GM12878 (cell line): ENCODE measurements at places on chromosomes 12 and 14.

DNA sequence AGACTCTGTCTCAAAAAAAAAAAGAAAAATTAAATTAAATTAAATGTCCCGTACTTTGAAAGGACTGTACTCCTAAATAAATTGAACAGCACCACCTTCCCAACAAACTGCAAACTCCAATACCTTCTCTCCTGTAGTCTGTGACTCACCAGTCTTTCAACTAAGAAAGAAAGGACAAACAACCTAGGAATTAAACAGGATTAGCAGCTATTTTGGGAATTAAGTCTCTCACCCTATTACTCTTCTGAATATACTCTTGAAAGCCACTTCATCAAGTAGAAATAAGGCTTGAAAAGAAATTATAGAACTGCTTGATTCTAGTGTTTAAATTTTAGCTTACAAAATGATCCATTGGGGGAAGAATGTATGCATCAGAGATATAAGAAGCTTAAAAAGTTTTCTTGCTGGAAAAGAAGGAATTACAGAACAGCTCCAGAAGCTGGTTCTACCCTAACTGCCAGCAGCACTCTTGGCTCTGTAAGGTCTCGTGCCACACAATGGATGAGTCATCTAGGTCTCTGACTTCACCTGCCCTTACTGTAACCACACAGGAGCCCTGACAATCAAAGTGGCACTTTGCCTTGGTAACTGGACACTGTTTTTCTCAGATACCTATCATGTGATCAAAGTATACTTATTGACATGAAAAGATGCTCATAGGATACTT, 57.0 kb upstream of the CERS5 start:
- no peak for DNase-seq

DNA sequence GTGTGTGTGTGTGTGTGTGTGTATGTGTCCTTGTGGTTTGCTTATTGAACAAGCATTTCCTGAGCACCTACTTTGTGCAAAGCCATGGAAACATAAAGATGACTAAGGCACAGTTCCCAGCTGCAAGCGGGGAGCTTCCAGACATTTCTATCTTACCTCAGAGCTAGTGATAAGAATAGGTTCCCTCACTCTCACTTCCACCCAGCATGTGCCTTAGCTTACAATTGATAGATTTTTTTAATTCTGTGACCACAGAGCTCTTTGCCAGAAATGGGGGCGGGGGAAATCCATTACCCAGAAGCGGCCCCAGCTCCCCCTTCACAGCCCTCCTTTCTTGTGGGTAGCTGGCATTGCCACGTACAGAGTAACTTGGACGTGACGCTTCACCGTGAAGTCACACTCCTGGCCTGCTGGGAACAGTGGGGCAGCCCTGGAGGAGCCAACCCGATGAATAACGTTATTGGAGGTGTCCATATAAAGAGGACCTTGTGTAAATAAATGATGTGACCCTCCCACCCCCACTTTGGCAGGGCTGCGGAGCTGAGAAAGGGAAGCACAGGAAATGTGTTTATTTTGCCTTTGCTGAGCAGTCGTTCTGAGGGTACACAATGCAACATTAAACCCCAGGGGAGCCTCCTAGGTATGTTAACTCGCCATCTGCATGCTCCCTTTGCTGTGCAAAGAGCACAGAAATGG, 238.9 kb downstream of the CHST11 start:
- DNase-seq: peak; percentile 73

- DNase-seq: no peak
Observed at GRCh38 chr12:93916402-93916801, 232.0 kb upstream of the PLXNC1 start.

GRCh38 chr12:123934016-123934620, 38.5 kb downstream of the CCDC92 start:
- DNase-seq: no peak

- no peak for DNase-seq
Observed at GRCh38 chr12:23543767-23544166, 405.7 kb downstream of the SOX5 start.

DNA sequence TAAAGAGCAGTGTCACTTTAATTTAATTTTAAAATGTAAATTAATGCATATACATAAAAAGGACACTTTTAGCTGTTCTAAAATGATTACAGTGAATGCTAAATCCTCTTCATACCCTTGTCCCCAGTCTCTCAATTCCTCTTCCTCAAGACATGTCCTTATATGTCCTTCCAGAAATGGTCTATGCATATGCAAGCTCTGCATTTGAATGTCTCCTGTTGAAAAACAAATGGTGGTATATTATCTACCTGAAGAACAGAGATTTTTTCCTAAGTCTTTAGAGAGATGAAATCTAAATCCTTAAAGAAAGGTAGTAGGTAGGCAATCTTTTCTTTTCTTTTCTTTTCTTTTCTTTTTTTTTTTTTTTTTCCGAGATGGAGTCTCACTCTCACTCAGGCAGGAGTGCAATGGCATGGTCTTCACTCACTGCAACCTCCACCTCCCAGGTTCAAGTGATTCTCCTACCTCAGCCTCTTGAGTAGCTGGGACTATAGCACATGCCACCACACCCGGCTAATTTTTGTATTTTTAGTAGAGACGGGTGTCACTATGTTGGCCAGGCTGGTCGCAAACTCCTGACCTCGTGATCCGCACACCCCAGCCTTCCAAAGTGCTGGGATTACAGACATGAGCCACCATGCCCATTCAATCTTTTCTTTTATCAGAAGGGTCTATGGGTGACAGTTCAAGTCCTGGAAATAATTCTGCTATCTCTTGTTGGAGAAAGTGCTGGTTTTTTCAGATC, 180.5 kb downstream of the PRKCH start:
- no peak for DNase-seq

- no peak for DNase-seq
Observed at GRCh38 chr14:89794096-89794495, 160.4 kb downstream of the EFCAB11 start.

GRCh38 chr12:107704041-107704440, 18.4 kb downstream of the PWP1 start:
- DNase-seq: no peak

- DNase-seq: no peak
Observed at GRCh38 chr14:53692451-53692850, 264.2 kb downstream of the BMP4 start.

DNA sequence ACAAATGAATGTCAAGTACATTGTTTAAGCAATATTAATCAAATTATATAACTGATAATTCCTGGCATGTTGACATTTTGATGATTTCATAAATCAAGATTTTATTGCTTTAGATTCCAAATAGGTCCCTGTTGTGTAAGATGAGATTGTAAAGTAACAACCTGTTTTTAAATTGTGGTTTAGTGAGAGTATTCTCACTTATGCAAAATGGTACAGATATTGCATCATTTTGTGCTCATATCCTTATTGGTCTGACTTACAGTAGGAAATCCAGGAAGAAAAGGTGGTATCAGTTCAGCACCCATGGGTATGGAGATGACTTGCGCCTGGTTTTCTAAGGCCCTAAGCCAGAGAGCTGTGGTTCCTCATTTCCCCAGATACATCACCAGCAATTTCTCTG, 165.5 kb downstream of the KIF21A start:
- no peak for DNase-seq

GRCh38 chr12:103817791-103818190, 23.2 kb downstream of the NT5DC3 start:
- no peak for DNase-seq

DNA sequence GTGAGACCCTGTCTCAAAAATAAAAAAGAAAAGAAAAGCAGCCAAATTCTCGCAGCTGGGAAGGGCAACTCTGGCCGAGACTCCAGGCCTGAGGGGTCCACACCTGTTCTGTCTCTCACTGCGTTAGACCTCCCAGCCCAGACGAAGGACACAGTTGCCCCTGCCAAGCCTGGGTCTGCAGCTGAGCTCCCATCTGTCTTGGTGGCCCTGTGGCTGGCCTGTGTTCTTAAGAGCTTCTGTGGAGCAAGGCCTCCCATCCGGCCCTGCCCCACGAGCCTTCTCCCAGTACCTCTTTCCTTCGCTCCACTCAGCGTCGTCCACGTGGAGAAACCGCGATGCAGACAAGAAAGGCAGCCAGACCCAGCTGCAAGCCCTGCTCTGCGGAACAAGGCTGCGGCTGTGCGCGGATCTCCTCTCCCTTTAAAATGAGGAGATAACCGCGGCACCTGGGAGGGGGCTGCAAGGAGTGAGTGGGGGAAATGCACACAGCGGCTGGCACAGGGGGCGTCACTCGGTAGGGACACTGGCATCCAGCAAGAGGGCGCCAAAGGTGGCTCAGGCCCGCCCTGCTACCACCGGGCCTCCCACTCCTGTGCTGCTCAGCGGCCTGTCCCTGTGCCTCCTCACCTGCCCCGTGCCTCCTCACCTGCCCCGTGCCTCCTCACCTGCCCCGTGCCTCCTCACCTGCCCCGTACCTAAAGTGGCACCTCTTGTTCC, 42.4 kb downstream of the LRRC74A start:
- no peak for DNase-seq

GRCh38 chr14:55667801-55668200, 87.8 kb downstream of the KTN1 start:
- DNase-seq: no peak

DNA sequence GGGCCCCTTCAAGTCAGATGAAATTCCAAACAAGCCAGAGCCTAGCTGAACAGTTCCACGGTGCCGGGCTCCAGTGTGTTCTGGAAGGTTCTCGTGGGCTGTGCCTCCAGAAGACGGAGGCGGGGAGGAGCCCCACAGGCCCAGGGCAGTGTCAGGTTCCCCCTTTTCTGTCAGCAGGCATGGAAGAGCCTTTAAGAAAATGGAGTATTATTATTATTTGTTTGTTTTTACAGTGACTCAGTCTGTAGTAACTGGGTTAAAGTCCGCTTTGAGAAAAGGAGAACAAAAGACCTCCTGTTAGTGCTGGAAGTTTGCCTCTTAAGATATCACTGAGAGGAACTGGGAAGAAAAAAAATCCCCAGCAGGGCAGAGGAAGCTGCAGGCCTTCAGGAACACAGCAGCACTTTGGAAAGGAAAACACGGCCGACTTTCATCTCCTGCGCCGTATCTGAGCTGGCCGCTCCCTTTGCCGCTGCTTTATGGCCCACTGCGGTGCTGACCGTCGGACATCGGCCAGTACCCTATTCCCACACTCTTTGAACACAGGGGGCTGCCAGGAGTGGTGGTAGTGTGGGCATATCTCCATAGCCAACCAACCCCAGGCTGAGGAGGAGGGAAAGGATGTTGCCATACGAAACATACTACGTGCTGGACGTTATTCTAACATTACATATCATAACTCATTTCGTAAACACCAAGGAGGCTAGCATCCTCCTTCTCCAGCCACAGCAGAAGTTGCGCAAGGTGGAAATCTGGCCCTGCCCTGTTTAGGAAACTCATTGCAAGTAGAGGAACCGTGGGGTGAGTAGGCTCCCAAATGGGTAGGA, 194.0 kb downstream of the ZFP36L1 start:
- DNase-seq: no peak

DNA sequence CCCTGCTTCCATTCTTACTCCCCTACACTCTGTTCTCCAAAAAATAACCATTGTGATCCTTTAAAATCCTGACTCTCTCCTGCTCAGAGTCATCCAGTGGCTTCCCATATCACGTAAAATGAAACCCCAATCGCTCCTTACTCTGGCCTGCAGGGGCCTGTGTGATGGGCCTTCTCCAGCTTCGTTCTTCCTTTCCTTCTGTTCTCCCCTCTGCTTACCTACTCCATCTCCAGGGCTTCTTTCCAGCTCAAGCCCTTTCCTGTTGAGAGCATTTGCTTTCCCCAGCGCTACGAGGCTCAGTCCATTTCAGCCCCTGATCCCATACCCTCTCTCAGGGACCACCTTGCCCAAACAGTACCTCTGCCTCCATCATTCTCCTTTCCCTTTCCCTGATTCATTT, 144.4 kb upstream of the ARHGAP5 start:
- DNase-seq: no peak

- no peak for DNase-seq
Observed at GRCh38 chr12:100610666-100611430, 37.4 kb downstream of the GAS2L3 start.

DNA sequence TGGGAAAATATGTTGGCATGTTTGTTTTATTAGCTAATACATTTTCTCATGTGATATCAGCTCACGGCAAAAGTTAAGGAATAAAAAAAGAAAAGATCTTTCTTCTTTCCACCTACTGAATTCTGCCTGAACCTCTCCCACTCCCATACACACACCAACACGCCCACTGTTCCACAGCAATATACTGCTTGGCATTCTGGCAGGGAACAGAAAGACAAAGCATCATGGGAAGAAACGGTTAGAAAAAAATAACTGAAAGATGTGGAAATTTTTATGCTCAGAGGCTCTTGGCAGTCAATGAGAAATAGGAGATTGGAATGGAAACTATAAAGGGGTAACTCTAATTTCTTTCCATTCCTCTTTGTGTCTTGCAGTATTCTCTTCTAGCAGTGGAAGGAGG, 268.5 kb downstream of the FOXG1 start:
- DNase-seq: no peak

DNA sequence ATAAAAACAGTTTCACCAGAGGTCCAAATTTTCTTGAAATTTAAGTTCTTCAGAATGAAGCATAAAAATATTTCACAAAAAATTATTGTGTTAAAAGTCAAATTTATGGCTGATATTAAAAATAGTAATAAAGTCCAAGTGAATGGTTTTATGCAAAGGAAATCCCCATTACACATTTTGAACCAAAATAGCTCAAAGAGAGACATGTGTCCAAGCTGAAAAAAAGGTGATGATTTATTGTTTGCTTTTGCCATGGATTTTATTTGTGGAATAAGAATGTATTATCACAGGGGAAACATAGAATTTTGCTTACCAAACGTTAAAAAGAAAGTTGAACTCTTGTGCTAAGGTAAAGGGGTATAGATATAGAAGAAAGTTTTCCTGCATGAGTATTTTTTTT, 4.6 kb downstream of the FOXG1 start:
- DNase-seq: no peak

DNA sequence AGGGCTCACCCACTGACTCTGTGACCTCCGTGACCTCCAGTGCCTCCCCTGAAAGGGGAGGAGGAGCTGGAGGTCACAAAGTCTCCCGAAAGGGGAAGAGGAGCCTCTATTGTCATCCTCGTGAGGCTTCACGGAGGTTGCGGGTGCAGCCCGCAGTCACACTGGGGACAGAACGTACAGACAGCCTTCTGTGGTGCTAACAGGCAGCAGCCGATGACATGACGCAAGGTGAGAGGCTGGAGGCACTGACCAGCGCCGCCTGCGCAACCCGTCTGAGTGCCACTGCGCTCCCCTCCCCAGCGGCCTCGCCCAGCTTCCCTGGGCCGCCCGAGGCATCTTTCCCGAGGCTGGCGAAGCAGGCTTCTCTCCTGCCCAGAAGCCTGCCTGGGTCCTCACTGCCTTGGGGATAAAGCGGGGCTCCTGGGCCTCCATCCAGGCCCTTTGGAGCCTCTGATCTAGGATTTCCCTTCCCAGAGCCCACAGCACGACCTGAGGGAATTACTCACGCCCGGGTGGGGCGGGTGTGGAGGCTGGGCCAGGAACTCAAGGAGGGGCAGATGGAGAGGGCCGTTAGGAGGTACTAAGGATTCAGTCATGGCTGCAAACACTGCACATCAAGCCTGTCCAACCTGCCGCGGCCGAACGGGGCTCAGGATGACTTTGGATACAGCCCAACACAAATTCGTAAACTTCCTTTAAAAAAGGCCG, 12.3 kb upstream of the LBHD2 start:
- no peak for DNase-seq
